ENCODE measurements at places on chromosomes 7 and 10.

GRCh38 chr7:69588773-69589172, 9.5 kb upstream of the AUTS2 start:
- DNase-seq = no peak

DNA sequence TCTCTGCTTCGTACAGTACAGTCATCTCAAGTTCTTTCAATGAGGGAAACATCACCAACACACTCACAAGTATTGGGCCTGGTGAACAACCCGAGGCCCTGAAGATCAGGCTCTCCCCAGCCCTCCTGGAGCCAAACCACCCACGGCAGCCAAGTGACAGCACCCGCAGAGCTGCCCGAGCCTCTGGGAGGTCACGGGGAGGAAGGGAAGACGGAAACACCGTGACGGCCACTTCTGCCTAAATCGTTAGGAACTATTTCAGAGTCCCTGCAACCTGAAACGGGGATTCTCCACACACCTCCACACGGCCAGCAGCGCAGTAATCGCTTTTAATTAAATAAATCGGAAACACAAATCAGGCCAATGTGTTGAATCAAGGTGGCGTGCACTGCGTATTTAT, 222.6 kb downstream of the MAD1L1 start:
- no peak for DNase-seq

GRCh38 chr10:52750629-52751028, 22.0 kb downstream of the MBL2 start:
- no peak for DNase-seq

GRCh38 chr7:115782696-115783490, 247.7 kb downstream of the TFEC start:
- DNase-seq = no peak

GRCh38 chr7:107982918-107983389, 20.0 kb downstream of the LAMB1 start:
- peak; percentile 57 for DNase-seq

- DNase-seq = no peak
Observed at GRCh38 chr10:12369982-12370381, 20.6 kb downstream of the CAMK1D start.

- no peak for DNase-seq
Observed at GRCh38 chr7:50210706-50211115, 93.8 kb upstream of the IKZF1 start.

- DNase-seq = peak; percentile 6
Observed at GRCh38 chr10:19480353-19480752, 335.9 kb upstream of the PLXDC2 start.

GRCh38 chr10:11439523-11440053, 171.9 kb downstream of the USP6NL start:
- DNase-seq = no peak

GRCh38 chr7:20839196-20839735, 52.6 kb upstream of the SP8 start:
- DNase-seq = no peak

- DNase-seq = no peak
Observed at GRCh38 chr7:951881-952547, 2.5 kb downstream of the ADAP1 start.

DNA sequence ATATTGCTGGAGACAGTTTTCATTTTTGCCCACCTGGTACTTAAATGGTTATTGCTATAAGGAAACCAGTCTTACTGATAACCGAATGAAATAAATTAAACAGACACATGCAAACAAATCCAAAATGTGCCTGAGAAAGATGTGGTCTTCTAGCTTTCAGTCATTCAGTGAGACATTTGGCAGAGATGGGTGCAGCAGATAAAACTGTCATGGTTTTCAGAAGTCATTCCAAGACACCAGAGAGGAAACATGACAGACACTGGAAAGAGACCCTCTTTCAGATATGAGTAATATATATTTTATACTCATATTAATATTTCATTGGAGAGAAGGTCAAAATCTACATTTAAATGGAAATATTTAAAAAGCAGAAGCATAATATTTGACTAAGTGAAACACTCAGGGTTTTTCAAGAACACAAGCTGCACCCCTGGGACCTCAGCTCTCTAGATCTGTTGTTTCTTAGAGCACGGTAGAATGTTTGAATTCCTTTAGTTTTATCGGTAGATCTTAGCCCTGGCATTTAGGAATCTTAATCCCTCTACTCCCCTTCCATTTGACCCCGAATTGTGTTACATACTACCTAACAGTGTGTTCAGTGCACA, 246.1 kb downstream of the AUTS2 start:
- no peak for DNase-seq

GRCh38 chr7:131145026-131145425, 182.7 kb upstream of the MKLN1 start:
- DNase-seq = peak; percentile 34

DNA sequence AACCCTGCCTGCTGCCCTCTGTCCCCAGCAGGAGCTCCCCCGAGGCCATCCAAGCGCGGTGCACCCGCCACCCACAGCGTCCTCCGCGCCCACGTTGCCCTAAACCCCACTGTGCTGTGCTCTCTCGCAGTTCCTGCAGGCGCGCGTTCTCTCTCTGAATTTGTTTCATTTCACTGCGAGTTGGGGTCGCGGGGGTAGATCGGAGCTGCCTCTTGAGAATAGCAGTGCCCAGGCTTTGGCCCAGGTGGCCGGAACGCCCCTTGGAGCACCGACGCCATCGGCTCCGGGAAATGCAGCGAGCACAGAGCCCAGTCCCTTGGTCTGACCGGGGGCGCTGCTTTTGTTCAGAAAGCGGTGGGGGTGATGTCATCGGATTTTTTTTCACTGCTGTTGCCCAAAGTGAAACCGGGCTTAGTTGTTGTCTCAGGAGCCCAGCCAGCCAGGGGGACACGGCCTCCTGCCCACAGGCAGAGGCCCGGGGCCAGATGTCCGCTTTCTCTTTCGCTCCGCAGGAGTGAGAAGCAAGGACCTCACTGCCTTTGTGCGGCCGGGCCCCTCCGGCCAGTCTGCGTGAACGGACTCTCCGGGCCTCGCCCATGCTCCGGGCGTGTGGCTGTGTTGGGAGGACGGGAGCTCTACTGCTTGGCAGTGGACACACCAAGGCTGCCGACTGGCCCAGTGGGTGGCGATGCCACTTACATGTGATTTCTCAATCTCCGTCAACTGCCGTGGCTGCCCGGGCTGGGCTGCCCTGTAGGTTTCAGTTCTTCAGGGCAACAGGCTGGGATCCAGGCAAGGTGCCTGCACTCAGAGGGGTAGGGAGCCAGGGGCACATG, 43.1 kb downstream of the FOXK1 start:
- peak; percentile 95 for DNase-seq

- DNase-seq = no peak
Observed at GRCh38 chr10:11170574-11170973, 152.9 kb downstream of the CELF2 start.

- DNase-seq = no peak
Observed at GRCh38 chr10:48509974-48510692, 94.7 kb downstream of the ARHGAP22 start.

- no peak for DNase-seq
Observed at GRCh38 chr10:102647443-102648268, 3.4 kb downstream of the TRIM8 start.

GRCh38 chr10:31930023-31930751, 1.6 kb upstream of the ARHGAP12 start:
- no peak for DNase-seq

GRCh38 chr10:24642921-24643678, 80.6 kb downstream of the ARHGAP21 start:
- DNase-seq = peak; percentile 88

DNA sequence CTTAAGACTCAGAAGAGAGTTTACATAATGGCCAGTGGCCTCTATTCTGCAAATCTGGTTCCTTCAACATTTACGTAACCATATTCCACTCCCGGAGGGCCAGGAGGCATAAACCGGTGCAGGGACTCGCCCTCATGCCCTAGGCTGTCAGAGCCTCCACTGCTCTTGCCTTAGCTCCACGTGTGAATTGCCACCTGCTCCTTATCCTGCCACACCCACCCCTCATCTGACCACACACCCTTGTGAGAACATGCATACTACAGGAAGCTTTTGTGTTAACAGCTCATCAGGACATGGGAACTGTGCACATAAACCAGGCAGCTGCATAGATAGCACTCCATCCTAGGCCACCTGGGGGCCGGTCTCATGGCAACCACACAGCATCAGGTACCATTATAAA, 146.7 kb upstream of the PFKP start:
- DNase-seq = no peak

- DNase-seq = no peak
Observed at GRCh38 chr10:93063144-93063976, 2.8 kb downstream of the CYP26C1 start.

DNA sequence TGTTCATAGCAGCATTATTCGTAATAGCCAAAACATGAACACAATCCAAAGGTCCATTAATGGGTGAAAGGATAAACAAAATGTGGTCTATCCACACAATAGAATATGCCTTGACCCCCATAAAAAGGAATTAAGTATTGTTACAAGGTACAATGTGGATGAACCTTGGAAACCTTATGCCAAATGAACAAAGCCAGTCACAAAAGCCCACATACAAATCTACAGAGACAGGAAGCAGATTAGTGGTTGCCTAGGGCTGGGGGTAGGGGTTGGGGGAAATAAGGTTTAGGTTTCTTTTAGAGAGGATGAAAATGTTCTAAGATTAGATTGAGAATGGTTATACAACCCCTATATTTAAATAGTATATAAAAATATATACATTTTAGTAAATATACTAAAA, 34.8 kb downstream of the PIP4K2A start:
- no peak for DNase-seq

DNA sequence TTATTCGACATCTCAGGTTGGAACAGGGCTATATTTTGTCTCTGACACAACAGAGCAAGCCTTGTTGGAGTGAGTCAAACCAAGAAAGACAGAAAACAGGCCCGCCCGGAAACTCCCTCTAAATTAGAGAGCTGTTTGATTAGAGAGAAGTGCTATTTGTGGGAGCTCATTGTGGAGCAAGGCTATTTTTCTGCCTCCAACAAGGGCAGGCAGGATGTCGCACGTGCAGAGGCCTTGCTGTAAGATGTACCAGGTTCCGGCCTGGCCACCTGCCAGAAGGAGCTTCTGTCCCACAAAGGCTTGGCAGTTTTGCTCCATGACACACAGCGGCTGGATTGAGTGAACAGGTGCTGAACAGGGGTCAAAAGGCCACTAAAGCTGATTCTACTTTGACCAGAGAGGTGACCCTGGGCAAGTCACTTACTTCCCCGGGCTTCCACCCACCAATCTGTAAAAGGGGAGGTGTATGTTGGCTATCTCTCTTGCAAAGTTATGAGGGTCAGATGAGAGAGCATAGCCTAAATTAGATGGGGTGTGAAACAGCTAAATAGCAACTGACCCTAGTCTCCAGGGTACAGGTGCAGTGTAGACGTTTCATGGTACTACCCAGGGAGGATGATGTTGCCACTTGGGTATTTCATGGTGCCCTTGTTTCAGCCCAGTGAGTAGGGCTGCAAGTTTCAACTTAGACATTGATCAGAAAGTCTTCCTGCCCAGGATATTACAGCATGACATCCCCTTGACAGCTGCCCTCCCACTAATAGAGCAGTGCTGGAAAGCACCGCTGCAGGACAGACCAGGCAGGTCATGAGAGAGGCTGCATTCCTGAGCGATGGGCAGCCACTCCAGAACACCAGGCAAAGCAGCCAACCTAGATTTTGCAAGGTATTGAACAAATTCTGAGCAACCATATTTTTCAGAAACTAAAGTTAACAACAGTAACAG, 62.0 kb downstream of the VSTM4 start:
- DNase-seq = no peak

DNA sequence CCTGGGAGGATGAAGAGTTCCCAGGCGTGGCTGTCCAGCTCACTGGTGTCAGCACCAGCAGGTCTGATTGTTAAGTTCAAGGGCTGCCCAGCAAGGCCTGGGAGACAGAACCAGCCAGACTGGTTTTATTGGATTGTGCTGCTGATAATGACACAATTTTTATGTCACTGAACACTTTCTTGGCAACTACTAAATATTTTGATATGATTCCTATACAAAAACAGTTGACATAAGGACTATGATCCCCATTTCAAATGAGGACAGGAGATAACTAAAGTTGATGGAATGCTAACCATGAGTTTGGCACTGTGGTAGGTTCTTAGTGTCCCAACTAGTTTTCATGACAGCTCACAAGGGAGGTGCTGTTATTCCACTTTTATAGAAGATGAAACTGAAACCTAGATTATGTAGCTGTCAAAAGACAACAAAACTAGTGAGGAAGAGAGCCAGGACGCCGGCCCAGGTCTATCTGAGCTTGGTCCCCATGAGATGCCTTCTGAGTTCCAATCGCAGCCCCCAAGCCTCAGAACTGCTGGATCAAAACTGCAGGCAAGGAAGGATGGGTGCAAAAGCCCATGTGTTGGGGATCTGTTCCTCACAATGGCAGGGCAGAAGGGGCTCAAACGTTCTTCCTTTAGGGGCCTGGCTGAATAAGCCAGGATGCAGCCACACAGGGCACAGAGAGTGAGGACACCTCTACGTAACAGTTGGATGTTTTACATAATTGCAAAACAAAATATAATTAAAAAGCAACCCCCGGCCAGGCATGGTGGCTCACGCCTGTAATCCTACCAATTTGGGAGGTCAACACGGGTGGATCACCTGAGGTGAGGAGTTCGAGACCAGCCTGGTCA, 52.8 kb downstream of the COBL start:
- no peak for DNase-seq

DNA sequence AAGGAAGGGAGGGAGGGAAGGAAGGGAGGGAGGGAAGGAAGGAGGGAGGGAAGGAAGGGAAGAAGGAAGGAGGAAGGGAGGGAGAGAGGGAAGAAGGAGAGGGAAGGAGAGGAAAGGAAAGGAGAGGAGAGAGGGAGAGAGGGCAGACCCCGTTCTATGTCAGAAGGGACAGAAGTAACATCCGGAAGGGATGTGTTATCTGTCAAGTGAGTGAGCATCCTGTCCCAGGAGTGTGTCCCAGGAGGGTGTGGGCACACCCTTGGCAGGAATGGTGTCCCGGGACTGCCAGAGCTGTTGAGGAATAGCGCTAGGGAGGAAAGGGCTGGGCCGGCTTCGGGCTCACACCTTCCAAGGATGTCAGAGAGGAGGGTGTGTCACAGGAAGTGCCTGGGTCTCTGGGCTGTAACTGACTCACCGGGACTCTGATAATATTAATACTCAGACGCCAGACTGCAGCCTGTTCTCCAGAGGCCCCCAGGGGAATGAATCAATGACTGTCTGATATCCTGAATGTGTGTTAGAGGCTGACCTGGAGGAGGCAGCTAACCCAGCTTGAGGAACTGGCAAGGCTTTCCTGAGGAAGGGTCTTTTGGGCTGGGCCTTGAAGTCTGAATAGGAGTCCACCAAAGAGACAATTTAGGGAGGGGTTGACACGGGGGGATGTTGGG, 125.6 kb upstream of the TNRC18 start:
- DNase-seq = peak; percentile 75

- DNase-seq = no peak
Observed at GRCh38 chr7:47034180-47034579, 547.7 kb downstream of the TNS3 start.

DNA sequence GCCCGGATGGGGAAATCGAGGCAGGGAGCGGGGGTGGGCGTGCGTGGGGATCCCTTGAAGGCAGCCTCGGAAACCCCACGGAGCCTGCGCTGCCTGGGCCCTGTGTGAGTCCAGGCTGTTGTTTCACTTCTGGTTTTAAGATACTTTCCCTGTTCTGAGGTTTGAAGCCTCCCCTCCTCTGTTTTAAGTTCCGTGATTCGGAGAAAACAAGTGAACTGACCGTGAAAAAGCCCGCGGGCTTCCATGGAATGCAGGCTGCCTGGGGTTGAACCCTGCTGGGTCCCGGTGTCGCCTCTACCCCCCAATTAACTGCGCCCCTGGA, 401 bp downstream of the LRRC27 start:
- no peak for DNase-seq

Measured in IMR-90 (cell line).